ENCODE measurements at places on chromosomes 7 and 10.

- DNase-seq, result no peak
Observed at GRCh38 chr7:4436361-4436895, 245.7 kb upstream of the FOXK1 start.

DNA sequence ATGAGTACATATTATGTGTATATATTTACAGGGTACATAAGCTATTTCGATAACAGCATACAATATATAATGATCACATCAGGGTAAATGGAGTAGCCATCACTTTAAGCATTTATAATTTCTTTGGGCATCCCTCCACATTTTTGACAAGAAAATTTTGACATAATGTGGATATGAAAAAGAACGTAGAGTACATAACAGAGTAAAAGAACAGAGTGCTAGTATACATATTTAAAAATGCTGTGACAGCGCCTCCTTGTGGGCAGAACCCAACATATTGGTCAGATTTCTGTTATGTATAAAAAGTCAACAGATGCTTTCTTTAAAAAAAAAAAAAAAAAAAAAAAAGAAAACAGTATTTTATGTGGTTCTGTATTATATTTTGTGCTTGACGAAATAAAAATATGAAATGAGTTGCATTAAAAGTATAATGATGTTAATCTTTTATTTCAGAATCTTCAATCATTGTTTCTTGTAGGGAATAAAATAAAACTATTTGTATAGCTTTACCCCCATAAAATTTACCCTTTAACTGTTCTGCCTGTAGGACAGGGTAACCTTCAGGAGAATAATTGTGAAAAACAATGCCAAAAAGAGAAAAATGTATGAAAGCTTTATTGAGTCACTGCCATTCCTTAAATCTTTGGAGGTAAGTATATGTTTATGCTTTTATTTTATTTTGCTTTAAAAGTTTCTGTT lies 18.3 kb upstream of the HBP1 start:
- DNase-seq, result peak; percentile 60

- DNase-seq, result no peak
Observed at GRCh38 chr7:21371360-21371759, 56.5 kb upstream of the SP4 start.

GRCh38 chr10:131842351-131843088 lies 58.3 kb upstream of the PPP2R2D start:
- DNase-seq, result no peak
